ENCODE measurements at places on chromosomes 4 and X.
A peak's percentile ranks its signal among the peaks of the same experiment; 100 is the strongest.

- DNase-seq, result no peak
Measured at GRCh38 chrX:65926095-65927019, 113.5 kb downstream of the VSIG4 start.

DNA sequence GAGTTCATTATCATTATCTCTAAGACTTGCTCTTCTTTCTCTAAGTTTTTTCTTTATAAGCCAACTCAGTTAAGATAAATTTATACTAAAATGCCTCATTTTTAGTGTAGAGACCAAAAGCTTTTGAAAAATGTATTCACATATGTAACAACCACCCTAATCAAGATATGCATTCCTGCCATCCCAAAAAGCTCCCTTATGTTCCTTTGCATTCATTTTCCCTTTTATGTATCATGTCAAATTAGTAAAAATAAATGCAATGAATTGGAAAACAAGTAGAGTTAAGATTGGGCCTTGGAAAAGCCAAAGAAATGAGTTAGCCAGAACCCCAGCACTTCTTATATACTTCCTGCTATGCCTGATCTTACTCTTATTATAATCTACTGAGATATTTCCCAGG, 62.2 kb downstream of the NPY2R start:
- DNase-seq, result no peak

GRCh38 chr4:125168531-125168930, 146.2 kb upstream of the FAT4 start:
- DNase-seq, result no peak

GRCh38 chrX:70424801-70425200, 1.7 kb downstream of the GDPD2 start:
- DNase-seq, result no peak

DNA sequence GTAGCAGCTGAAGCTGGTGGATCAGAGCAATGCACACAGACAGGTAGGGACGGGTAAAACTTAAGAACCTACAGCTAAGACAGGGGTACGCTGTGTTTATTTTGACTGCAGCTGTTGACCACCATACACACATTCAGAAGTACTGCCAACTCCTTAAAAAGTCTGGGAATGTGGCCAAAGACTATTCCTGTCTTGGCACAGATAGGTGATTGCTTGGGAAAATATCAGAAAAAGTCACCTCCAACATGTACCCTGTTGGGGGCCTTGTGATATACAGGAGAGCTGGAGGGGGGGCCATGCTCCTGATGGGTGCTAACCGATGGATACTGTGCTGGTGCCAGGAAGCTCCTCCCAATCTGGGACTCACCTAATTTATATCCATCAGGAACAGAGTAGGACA, 121.2 kb downstream of the VCX2 start:
- no peak for DNase-seq

DNA sequence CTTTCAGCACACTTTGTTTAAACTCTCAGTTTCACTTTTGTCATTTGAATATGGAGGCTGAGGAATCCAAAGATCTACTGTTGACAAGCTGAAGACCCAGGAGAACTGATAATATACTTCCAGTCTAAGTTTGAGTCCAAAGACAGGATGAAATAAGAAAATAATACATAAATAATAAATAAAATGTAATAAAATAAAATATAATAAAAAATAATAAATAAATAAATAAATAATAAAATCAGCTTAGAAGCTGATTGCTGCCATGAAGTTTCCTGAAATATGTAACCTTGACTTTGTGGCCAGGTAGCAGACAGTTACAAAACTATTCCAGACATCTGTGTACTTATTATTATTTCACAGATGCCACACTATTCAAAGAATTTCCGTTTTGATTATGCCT, 55.0 kb downstream of the NPY2R start:
- DNase-seq, result no peak

- DNase-seq, result no peak
Measured at GRCh38 chrX:53715346-53715924, 28.9 kb upstream of the HUWE1 start.

DNA sequence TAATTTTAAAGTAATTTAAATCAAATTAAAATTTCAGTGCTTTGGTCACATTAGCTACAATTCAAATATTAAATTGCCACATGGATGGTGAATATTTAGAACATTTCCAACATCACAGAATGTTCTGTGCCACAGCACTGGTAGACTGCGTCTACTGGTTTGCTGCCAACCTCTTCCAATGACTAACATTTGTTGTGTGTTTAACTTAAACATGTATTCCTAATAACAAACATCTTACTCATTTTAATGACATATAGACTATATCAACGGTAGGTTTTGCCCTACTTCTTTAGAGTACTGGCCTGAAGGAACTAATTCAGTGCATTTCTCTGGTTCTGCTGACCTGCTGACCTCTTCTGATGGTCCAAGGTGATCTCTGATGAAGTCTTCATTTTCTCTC, 157.6 kb downstream of the DCK start:
- no peak for DNase-seq

DNA sequence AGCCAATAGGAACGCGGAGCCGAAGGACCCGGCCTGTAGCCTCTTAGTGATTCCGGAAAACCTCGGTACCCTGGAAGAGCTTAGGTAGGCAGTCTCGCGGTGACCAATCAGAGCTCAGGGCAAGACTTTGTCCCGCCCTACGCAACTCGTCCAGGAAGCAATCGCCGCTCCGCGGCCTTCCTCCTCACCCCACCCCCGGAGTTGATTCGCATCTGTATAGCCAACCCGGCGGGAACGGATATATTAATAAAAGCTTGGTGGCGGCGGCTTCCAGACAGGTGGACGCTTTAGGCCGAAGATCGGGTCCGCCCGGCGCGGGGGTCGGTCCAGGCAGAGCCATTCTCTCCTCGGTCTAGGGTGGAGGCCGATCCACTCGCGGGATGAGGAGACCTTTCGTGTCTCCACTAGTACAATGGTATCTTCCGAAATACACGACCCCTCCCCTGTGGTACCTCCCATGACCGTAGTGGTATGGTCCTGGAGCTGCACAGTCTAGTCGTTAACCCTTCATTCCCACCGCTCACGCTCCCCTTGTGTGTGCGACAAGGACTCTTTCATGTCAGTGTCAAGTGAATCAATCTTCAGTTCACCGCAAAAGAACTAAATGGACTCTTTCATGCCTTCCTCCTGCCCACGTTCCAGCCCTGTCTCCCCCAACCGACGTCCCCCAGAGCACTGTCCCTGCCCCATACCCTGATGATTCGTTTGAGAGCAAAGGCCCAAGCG, 24.2 kb upstream of the GLOD5 start:
- peak; percentile 97 for DNase-seq

- no peak for DNase-seq
Measured at GRCh38 chr4:121227341-121227792, 63.2 kb upstream of the TNIP3 start.

- DNase-seq, result no peak
Measured at GRCh38 chr4:146359771-146360170, 145.4 kb downstream of the REELD1 start.

GRCh38 chr4:186653969-186654368, 69.7 kb downstream of the FAT1 start:
- DNase-seq, result no peak

DNA sequence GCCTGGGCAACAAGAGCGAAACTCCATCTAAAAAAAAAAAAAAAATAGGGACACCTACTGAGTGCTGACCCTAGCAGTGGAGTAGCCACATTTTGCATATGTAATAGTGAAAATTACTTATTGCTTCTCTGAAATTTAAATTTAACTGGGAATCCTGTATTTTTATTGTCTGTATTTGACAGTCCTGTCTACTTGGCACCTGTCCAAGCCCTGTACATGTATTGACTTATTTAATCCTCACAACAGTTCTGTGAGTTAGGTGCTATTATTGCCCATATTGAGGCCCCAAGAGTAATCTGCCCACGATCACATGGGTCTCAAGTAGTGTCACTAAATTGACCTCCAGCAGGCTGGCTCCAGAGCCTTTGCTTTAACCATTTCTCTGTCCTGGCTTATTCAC, 81.6 kb downstream of the WDR19 start:
- no peak for DNase-seq

DNA sequence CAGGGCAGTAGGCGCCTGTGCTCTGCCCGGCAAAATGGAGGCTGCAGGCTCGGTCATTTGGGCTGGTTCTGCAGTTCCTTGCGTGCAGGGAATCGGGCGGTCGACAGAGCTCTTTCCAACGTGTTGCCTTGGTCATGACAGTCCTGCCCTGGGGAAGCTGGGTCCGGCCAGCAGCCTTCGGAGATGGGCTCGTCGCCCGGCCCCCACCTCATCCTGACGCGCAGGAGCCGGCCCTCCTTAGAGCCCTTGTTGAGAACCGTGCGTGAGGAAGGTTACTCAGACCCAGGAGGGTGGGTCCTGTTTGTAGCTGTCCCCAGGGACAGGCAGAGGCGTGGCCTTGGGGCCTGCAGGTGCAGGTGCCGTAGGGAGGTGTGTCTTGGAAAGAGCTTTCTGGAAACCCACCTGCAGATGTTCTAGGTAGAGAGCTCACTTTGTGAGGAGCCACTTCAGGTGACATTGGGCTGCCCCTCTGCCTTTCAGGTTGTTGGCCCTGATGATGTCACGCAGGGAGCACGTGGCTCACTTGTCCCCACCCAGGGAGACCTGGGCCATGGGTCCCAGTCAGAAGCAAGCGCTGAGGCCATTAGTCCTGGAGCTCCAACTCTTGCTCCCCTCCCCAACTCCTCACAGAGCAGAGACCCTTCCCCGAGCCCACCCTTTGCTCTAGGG, 15.2 kb upstream of the HGFAC start:
- DNase-seq, result no peak

DNA sequence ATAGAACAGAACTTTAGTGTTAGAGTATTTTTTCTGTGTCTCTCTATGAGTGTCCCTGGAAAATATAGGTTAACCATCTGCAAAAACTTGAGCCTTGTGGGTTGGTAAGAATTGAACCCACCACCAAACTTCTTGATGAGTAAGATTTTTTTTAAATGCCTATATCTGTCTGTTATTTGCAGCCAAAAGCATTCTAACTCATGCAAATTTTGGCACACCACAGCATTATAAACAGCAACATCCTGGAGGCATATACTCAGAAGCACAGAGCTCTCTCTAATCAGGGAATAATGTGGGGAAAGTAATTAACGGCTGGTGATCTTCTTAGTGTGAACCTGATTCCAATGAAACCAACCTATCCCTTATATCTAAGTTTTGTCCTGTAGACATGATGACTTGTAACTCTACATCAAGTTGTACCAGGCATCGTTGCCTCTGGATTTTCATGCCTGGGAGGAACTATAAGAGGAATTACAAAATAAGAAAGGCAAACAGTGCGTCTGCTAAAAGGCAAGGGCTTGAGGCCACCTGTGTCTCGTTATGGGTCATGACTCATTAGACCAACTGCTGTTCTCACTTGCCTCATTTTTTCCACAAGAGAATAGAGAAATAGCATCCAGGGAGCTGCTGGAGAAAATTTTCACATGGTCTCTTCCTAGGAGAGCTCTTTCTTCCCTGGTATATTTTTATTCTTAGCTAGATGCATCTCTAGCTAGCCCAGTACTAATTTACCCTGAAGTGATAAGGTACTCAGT, 202.4 kb downstream of the CHIC2 start:
- no peak for DNase-seq

DNA sequence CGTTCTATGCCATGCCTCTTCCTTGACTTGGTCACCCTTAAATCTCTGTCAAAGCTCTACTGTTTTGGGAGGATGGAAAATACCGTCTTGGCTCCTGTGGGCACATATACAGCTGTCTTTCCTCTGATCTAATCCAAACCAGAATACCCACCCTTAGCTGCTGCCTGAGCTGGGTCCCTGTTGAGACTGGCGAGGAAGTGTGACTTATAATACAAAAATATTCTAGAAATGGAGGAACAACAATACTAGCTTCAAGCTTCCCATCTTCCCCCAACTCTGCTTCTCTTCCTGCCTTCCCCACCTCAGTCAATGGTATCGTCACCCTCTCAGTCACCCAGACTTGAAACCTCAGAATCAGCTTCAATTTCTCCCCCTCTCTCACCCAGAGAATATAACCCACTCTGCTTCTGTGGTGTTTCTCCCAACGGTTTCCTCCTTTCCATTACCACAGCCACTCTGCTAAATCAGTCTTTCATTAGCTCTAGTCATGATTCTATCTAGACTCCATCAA, 599 bp upstream of the IL2RG start:
- DNase-seq, result no peak

GRCh38 chr4:30802622-30803323, 82.6 kb downstream of the PCDH7 start:
- peak; percentile 4 for DNase-seq

GRCh38 chr4:304969-305680, at the start of gene ZNF732:
Gene ZNF732, minus strand, starts transcription at chr4:305474. Its CDS starts 164 bp downstream, at chr4:305310.
- DNase-seq, result peak; percentile 75
